Activated naive CD8-positive, alpha-beta T cell treated with anti-CD3 and anti-CD28 coated beads for 36 hours (primary cell): ENCODE measurements at places on chromosomes 1 and 21. TPM values are rescaled to one million over a fixed set of nuclear protein-coding genes. Genes with fewer than 3 reads are reported as not detected.

- peaks cover 34% of the 10 kb centered on the region for H3K36me3 ChIP-seq
- DNase-seq = no peak
- no peak overlapping the region for H3K4me3 ChIP-seq
- H3K4me1 ChIP-seq = peaks cover 62% of the 10 kb centered on the region
These were observed 72.5 kb downstream of the CD34 start for GRCh38 chr1:207838156-207839082.

DNA sequence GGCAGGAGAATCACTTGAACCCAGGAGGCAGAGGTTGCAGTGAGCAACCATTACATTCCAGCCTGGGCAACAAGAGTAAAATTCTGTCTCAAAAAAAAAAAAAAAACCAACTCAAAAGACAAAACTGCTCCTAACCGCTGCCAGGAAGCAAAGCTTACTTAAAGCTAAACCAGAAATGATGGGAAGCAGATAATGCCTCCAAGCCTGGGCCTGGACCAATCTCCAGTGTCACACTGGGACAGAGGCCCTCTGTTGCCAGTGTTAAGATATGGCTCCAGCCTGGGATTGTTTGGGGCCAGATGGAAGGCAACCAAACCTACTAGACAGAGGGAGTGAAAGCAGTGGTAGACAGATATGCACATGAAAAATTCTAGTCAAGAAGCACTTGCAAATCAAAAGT, 36.9 kb downstream of the NSL1 start:
- no peaks in the 10 kb centered on the region for H3K27me3 ChIP-seq
- DNase-seq = no peak
- H3K36me3 ChIP-seq = peaks cover 8% of the 10 kb centered on the region
- no peak overlapping the region for H3K4me3 ChIP-seq
- peaks cover 51% of the 10 kb centered on the region for H3K4me1 ChIP-seq

GRCh38 chr1:45573231-45573804, 10.5 kb upstream of the NASP start:
- no peak for DNase-seq
- H3K4me3 ChIP-seq = no peak overlapping the region
- H3K4me1 ChIP-seq = peaks cover 2% of the 10 kb centered on the region
- no peak overlapping the region for H3K27ac ChIP-seq

- no peaks in the 10 kb centered on the region for H3K27me3 ChIP-seq
- peaks cover 11% of the 10 kb centered on the region for H3K4me1 ChIP-seq
- H3K27ac ChIP-seq = no peak overlapping the region
- no peaks in the 10 kb centered on the region for H3K36me3 ChIP-seq
- no peak overlapping the region for H3K4me3 ChIP-seq
These were observed 4.5 kb upstream of the LEFTY2 start for GRCh38 chr1:225945564-225945963.

The GCSAML gene
- 3.1 TPM for total RNA-seq
